Mesendoderm (in vitro differentiated cells): ENCODE measurements at places on chromosomes 12 and 14.

- DNase-seq, result peak; percentile 58
Measured at GRCh38 chr12:89999699-90000505, 291.3 kb upstream of the ATP2B1 start.

DNA sequence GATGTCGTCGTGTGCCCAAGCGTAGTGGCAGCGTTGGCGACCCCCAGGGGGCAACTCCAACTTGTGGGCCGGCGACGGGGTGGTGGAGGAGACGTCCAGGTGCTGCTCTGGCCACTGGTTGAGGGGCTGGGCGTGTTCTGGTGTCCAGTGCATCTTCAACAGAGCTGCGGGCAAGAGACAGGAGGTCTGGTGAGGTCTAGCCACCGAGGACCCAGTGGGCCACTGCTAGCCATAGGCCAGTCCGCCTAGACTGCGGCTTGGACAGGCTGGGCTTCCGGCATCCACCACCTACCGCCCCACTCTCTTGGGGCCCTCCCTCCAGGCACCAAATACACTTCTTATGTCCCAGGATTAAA is 26.3 kb downstream of the FIGNL2 start:
- no peak for DNase-seq

- no peak for DNase-seq
Measured at GRCh38 chr14:89625244-89625713, 208.2 kb upstream of the FOXN3 start.

DNA sequence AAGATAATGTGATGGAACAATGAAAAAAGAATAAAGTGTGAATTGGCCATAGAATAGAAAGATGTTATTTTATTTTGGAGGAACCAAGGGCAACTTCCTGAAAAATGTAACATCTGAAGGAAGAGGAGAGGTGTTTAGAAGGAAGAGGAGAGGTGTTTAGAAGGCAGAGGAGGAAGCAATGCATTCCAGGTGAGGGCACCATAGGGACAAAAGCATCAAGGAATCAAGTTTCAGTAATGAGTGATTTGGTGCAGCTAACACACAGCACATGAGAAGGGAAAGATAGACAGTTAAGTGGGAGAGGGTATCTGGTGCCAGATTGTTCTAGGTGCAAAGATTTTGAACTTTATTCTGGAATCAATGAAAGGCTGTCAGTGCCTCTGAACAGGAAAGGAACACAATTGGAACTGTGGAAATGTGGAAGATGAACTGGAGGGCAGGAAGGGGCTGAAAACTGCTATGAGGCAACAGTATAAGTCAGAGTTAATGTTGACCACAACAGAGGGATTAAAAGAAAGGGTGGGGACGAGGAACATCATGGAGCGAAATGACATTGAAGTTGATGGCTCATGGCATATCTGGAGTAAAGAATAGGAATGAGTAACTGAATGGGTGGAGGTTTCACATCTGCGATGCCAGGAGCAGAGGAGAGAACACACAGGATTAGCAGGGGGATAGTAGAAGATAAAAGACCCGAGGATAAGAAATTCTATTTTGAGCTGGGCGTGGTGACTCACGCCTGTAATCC is 326.6 kb downstream of the LRIG3 start:
- DNase-seq, result no peak

- no peak for DNase-seq
Measured at GRCh38 chr12:28699029-28699428, 450.0 kb upstream of the FAR2 start.

- no peak for DNase-seq
Measured at GRCh38 chr12:57142121-57142520, 5.3 kb downstream of the LRP1-AS start.

- DNase-seq, result no peak
Measured at GRCh38 chr14:100891051-100891450, 12.5 kb downstream of the RTL1 start.

GRCh38 chr12:23862701-23863100 is 86.8 kb downstream of the SOX5 start:
- DNase-seq, result no peak

DNA sequence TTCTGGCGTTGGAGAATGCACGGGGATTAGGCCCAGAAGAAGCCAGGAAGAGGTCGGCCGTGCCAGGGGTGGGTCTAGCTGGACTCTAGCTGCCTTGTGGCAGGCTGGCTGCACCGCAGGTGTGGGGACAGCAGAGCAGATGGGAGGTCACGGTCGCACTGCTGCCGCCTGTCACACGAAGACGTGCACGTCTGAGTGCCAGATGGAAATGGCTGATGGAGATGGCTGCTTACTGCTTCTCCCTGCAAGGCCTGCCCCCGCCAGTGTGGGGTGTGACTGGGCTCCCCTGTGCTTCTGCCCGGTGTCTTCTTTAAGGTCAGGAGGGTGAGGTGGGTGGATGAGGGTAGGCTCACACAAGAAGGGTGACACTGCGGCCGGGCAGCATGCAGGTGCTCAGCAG is 79.0 kb downstream of the MOK start:
- no peak for DNase-seq

- no peak for DNase-seq
Measured at GRCh38 chr14:75234173-75235115, 44.2 kb upstream of the FOS start.

DNA sequence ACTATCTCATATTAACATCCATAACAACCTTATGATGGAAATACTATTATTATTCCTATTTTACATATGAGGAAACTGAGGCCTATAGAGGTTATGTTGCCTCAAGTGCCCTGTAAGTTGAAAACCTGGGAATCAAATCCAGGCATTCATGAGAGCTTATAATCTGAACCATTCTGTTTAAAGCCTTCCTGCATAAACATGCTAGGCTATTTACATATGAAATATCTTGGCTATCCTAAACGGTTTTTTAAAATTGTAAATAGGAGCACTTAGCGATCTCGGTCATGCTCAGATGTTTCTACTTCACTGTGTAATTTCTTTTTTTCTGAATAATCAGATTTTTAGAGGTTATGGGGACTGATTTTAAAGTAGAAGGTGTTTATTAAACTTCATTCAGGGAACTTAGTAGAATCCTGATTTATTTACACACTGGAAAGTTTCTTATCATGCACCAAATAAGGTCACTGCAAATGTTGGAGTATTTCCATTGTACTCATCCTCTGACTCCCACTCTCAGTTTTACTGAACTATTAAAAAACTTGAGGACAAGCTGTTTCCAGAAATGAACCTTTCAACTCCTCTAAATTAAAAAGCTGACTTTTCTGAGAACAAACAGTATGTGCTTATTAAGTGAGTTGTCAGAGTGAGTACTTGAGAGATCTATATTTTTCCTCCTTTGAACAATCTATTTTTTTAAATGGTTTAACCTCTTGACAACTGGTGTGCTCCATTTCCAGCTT is 141.7 kb downstream of the PIK3C2G start:
- DNase-seq, result no peak
